ENCODE measurements at places on chromosomes 4 and X. TPM values are rescaled to one million over a fixed set of nuclear protein-coding genes. Genes with fewer than 3 reads are reported as not detected.

The THAP9 gene
- total RNA-seq = 10.9 TPM

The COL4A5 gene
- total RNA-seq = 76.4 TPM

GRCh38 chr4:2478229-2478628 is 9.3 kb downstream of the RNF4 start:
- peak; percentile 59 for DNase-seq

- no peak for DNase-seq
Measured at GRCh38 chr4:88137112-88137511, 21.3 kb downstream of the ABCG2 start.

GRCh38 chr4:21768349-21769310 is 179.9 kb downstream of the KCNIP4 start:
- DNase-seq = peak; percentile 4

The LSM6 gene
- total RNA-seq = 33.3 TPM

- DNase-seq = no peak
Measured at GRCh38 chr4:98529970-98530569, 128.3 kb downstream of the TSPAN5 start.

The SMIM31 gene
- not detected for total RNA-seq

The NWD2 gene
- 0.30 TPM for total RNA-seq

Measured in skin of body (tissue), 3 donors.